Activated CD4-positive, alpha-beta T cell treated with anti-CD3 and anti-CD28 coated beads for 1 hour (primary cell): ENCODE measurements at places on chromosomes 2 and 18.

- DNase-seq, result no peak
Observed at GRCh38 chr18:57347784-57348183, 4.6 kb upstream of the ST8SIA3 start.

- no peak for DNase-seq
Observed at GRCh38 chr2:30136764-30137444, 9.9 kb upstream of the YPEL5 start.

- DNase-seq, result no peak
Observed at GRCh38 chr2:165562233-165562632, 92.7 kb downstream of the CSRNP3 start.

- DNase-seq, result no peak
Observed at GRCh38 chr18:62610701-62611411, 88.0 kb downstream of the ZCCHC2 start.

DNA sequence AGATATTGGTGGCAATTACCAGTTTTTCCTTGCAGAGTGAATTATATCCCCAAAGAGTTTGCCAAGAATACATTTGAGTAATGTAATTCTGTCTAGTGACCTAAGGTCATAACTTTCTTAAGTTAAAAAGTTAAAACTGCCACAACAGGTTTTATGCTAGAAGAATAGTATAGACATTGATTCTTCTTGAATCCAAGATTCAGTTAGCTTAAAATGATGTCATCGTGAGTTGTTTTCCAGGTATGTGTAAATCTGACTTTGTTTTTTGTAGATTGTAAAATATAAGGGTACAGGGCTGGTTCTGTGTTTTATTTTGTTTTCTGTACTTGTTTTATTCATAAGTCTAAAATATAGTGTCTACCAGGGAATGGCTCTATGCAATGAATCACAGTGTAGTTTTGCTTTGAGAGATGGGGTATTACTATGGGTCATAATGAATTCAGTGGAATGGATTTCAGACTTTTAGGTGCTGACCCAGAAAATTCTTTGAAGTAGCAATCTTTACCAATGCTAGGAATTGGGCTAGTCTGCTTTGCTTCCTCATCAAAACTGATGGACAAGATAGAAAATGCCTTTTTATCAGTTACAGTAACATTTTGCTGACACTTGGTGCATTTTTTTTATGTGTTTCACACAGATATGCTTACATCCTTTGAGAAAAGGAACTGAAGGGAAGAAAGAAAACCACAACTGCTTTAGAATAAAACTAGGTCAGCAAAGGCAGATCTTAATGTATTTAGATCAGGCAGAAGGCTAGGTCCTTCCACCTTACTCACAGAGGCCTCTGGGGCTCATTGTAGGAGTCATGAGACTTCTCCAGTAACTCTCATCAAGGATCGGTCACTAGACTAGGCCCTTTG lies 20.8 kb upstream of the MGAT5 start:
- DNase-seq, result no peak

DNA sequence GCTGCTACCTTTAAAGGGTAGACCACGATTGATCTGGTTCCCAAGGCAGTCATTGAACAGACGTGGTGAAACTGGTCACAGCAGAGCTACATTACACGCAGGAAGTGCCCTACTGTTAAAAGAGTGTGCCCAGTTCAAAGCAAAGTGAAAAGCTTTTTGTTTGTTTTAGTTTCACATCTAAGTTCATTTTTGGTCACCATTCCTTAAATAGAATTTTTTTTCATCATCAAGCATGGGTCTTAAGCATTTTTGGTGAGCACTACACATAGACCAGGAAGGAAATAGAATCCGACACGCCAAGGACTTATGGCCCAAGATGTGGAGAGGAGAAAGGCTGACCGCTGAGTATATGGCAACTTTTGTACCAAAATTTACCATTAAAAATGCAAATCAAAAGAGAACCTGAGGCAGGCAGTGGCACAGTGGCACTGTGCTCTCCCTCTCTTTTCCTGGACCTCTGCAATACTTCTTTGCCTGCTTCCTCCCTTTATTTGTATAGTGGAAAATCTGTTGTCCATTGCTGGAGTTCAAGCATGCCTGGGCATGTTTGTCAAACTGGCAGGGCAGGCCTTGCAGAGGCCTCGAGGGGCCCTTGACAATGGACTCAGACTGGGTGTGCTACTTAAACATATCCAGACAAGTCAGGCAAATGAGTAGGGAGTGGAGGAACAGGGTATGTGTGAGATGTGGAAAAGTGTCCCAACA lies 42.6 kb upstream of the HNRNPA3 start:
- no peak for DNase-seq

DNA sequence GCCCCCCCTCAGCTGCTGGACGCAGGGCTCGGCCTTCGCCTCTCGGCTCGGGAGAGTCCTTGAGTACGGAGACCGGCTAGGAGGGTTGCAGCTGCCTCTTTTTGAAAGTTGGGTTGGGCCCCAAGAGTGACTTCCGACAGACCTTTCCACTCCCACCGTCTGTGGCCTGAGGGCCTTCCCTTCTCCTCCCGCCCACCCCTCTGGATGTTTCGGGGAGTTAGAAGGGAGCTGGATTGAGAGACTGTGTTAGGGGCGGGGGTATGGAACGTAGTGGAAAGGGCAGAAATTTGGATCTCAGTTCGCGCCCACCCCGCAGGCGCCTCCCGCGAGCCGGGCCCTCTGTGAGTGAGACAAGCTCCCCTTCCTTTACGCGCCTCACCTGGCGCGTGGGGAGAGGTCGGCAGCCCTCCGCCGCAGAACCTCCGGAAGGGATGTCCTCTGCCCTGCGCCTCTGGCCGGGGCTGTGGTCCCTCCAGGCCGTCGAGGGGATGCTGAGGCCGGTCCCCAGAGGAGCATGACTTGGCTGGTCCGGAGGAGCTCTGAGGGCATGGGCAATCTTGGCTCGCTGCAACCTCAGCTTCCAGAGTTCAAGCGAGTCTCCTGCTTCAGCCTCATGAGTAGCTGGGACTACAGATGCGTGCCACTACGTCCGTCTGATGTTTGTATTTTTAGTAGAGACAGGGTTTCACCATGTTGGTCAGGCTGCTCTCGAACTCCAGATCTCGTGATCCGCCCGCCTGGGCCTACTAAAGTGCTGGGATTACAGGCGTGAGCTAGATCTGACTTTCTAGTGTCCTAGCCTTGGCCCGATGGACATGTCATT lies 15.9 kb downstream of the C2orf74 start:
- DNase-seq, result peak; percentile 29

- DNase-seq, result no peak
Observed at GRCh38 chr2:212945526-212945925, 205.9 kb downstream of the IKZF2 start.

DNA sequence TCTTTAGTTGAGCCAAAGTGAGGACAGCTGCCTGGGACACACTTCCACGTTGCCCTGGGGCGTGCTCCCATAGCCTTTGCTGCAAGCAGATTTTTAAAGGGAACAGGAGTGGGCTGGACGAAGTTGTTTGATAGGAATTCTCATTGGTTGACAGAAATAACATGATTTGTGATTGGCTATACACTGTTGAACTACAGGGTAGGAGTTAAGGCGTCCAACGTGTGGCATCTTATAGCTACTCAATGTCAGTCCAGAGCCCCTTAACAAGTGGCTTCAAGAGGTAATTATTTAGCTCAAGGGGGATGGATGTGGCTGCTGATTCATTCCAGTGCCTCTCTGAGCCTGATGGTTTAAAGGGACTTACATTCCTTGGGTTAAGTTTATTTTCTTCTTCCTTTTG lies 65.5 kb downstream of the ACAA2 start:
- DNase-seq, result no peak

DNA sequence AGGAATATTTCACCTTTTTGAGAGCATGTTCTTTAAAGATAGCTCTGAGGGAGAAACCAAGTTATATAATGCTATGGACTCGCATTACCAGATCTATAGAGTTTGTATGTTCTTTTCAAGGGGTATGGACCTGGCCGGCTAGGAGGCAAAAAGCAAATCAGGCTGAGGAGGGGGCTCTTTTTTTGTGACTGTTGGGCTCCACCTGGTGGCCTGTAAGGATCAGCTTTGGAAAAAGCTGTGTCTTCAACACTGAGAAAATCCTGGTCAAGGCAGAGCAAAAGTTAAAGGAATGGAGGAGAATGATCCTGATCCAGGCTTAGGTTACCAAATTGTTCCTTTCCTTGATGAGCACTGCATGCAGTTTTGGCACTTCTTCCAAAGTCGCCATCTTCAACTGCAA lies 180.5 kb downstream of the DIS3L2 start:
- DNase-seq, result no peak

DNA sequence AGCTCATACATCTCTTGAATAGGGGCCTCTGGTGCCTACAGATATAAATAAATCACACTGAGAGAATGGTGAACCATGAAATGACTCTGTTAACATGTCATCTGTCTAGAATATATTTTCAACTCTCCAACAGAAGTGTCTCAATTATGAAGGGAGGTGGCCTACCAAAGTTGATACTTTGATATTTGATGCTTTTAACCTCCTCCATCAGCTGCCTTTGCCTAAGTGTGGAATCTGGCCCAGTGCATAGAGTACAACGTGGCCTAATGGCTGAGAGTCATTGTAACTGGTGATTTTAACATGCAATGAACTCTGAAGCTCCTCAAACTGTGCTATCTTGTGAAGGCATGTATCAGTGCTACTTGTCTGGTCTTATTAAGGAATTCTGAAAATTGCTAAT lies 93.4 kb downstream of the MYO3B start:
- no peak for DNase-seq

GRCh38 chr2:36466135-36466534 lies 110.6 kb downstream of the CRIM1 start:
- DNase-seq, result no peak
